Stimulated activated CD4-positive, alpha-beta T cell treated with anti-CD3 and anti-CD28 coated beads, Interleukin-4, amount 100 ng/mL, for 24 hours (primary cell): ENCODE measurements at places on chromosomes 3 and 15.
A peak's percentile ranks its signal among the peaks of the same experiment; 100 is the strongest.

GRCh38 chr3:8286086-8286485, 215.5 kb upstream of the LMCD1 start:
- no peak for DNase-seq

- no peak for DNase-seq
Observed at GRCh38 chr3:46849045-46849631, 14.1 kb downstream of the MYL3 start.

- no peak for DNase-seq
Observed at GRCh38 chr15:92907229-92907628, 7.1 kb downstream of the CHD2 start.

DNA sequence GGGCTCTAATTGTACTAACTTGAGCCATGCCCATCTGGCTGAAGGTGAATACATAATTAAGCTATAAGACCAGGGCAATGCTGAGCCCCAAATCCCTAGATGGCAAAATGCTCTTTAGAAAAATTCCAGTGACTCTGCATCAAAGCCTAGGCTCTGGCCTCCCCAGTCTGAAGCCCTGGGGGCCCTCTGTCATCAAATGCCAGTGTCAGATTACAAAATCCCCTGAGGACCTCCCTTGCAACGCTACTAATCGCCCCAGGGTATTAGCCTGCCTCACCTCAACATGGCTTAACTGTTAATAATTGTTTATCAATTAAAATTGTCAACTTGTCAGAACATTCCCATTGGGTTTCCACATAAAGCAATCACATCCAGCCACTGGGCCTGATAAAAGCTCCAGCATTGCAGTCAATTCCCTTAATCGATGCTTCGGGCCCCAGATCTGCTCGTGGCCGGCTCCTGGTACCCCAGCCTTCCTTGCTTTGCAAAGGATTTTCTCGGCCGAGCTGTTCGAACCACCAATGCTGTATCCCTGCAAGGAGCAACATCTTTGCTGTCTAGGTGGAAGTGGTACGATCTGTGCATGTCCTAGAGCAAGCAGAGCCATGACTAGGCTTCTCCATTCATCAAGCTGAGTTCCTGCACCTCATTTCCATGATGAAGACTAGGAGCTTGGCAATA, 151.7 kb downstream of the MEGF11 start:
- no peak for DNase-seq

GRCh38 chr3:61894988-61895935, 333.9 kb downstream of the PTPRG start:
- DNase-seq = peak; percentile 33

- DNase-seq = no peak
Observed at GRCh38 chr3:4674216-4674615, 181.1 kb downstream of the ITPR1 start.

DNA sequence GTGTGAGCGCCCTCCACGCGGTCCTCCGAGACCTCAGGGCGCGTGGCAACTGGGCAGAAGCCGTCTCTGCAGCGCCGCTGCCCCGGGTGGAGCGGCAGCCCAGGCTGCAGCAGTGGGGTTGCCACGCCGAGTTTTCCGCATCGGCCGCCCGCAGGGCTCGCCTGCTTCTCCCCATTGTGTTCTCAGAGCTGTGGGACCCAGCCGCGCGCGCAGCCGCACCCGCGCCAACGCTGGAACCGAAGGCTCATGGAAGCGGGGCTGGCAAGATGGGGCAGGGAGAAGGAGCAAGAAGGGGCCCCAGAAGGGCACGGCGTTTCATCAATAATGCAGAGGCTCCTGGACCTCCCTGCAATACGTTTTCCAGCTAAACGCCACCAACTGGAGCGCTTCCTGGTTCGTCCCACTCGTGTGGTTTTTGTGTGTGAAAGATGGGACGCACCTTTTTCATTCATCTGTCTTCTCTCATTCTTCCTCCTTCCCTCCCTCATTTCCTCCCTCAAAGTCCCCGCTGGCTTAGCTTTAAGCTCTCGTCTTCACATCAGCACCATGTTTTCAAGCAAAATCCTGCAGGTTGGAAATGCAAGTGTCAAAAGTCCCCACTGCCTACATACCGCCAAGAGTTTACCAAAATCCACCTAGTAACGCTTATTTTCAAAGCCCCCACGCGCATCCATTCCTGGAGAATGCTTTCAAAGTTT, 1.2 kb downstream of the ROBO1 start:
- no peak for DNase-seq

- no peak for DNase-seq
Observed at GRCh38 chr15:70545526-70545925, 217.8 kb downstream of the UACA start.

GRCh38 chr3:81270603-81271379, 490.7 kb downstream of the GBE1 start:
- no peak for DNase-seq

GRCh38 chr3:167054926-167055325, 325.2 kb downstream of the ZBBX start:
- no peak for DNase-seq

DNA sequence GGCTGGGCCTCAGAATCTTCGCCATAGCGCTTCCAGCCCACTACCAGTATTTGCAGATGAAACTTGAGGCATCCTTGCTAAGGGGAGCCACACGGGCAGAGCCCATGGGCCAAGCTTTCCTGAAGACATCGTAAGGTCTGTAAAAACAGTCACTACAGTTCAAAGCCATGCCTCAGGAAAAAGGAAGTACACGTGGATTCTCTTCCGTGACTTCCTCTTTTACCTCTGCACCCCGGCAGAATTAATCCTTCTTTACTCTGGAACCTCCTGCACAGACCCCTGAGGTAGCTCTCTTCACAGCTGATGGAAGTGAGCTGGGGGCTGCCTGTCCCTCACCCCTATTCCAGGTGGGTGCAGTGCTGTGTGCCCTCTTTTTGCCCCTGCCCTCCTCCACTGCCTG, 129.2 kb downstream of the CHDH start:
- no peak for DNase-seq

- no peak for DNase-seq
Observed at GRCh38 chr15:94015324-94015723, 216.0 kb upstream of the MCTP2 start.

GRCh38 chr3:36876181-36876936, 68.5 kb downstream of the TRANK1 start:
- DNase-seq = peak; percentile 26

DNA sequence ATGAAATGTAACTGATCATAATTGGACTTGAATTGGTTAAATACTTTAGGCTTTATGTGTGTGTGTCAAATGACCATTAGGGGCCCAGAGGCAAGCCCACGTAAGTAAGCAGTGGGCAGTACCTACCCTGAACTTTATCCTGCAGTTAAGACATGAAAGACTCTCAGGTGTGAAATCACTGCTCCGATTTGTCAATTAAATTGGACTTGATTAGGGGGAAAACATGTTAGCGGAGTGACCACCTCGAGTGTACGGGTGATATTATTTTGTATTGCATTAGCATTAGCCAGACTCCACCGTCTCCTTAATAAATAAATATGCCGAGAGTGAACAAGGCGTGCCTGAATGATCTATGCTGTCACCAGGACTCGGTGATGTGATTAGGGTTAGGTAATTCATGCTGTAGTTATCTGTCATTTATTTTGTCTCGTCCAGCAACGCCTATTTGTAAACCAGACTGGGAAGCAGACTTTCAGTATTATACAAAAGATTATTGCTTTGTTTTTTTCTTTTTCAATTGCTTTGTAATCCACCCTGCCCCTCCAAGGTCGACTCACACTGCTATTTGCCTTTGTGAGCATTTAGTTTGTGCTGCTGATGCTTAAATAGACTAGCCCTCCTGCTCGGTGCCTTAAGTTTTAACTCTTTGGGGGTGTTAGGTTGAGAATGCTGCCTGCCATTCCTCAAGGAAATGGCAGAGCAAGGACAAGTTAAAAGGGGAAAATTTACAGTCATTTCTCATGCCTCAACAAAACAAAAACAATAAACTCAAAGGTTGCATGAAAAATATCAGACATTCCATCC, 1.8 kb downstream of the RBMS3 start:
- no peak for DNase-seq

- DNase-seq = no peak
Observed at GRCh38 chr3:167650459-167650858, 3.3 kb downstream of the WDR49 start.

- DNase-seq = no peak
Observed at GRCh38 chr15:85141726-85142125, 160.1 kb downstream of the PDE8A start.

DNA sequence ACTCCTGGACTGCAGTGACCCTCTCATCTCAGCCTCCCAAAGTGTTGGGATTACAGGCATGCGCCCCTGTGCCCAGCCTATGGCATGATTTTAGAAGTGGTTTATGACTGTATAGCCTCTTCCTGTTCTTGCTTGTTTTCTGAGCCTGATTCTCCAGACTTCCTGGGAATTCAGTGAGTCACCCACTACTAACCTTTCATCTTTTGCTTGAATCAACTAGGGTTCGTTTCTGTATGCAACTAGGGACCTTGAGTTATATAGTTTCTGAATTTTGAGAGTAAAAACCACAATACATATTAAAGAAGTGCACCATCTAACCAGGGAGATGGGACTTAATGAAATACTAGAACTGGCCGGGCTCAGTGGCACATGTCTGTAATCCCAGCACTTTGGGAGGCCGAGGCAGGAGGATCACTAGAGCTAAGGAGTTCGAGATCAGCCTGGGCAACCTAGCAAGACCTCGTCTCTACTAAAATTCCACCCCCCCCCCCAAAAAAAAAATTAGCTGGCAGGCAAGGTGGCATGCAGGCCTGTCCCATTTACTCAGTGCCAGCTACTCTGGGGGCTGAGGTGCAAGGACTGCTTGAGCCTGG, 76.0 kb downstream of the ZNF609 start:
- peak; percentile 9 for DNase-seq

DNA sequence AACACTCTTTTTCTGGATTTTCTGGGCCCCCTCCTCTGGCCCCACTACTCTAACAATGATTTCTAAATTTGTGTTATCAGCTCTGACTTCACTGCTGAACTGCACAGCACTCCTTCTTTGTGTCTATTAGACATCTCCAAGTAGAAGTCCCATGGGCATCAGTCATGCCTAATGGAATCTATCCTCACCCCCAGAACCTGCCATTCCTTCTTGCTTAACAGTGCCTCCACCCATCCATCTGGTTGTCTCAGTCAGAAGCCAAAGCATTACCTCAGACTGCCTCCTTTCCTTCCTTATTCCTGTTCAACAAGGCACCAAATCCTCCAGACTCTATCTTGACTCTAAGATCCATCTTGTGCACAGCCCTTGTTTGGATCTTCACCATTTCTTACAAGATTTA, 36.2 kb downstream of the SSR3 start:
- no peak for DNase-seq

DNA sequence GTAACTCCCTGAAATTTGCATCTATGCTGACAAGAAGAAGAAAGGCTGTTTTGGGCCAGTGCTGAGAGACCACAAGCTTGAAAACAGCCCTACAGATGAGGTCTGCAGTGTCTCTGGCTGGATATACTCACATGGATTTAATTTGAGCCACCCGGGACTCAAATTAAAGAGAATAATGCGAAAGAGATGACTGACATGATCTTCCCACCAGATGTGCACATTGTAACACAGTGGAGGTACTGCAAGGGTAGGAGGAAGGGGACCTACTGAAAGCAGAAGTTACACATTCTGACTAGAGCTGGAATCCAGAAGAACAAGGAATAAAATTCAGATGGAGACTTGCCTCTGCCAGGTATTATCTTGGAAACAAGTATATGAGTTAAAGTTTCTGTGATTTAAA, 728.3 kb upstream of the SGO1 start:
- DNase-seq = no peak

DNA sequence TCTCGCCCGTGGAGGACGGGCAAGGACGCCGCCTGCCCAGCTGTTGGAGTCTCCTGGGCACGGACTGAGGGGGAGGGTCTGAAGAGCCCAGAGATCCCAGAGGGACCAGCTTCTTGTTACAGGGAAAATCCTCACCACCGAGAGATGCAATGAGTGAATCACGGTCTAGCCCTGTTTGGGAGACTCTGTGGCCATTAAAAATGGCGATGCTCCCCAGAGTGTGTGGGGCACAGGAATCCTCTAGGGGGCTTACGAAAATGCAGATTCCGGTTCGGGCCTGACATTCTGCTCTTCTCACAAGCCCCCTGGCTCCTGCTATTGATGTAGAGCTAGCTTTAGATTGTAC, 35.5 kb upstream of the EPHB3 start:
- DNase-seq = no peak

GRCh38 chr3:113794526-113794925, 44.1 kb upstream of the GRAMD1C start:
- no peak for DNase-seq

GRCh38 chr3:78912687-78913086, 855.1 kb downstream of the ROBO1 start:
- no peak for DNase-seq

DNA sequence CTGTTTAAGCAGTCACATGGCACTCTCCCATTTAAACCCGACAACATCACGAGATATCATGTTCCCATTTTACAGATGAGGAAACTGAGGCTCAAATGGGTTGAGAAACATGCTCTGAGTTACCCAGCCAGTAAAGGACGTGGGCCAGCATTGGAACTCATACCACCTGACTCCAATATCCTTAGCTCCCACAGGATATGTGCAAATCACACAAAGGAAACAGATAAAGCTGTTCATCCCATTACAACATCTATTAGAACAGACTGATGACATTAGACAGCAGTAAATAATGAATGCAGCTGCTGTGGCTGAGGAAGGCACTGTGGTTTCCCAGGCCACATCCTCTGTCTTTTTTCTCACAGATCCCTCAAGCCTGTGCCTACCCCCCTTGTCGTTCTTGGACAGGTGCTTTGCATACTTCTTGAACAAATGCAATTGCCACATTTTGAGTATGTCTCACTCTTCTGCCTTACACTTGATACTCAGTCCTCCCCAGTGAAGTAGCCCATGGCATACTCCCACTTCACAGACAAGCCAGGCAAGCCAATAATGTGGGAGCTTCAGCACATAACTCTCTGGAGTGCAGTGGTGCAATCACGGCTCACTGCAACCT, 17.7 kb downstream of the FRMD4B start:
- DNase-seq = peak; percentile 5

DNA sequence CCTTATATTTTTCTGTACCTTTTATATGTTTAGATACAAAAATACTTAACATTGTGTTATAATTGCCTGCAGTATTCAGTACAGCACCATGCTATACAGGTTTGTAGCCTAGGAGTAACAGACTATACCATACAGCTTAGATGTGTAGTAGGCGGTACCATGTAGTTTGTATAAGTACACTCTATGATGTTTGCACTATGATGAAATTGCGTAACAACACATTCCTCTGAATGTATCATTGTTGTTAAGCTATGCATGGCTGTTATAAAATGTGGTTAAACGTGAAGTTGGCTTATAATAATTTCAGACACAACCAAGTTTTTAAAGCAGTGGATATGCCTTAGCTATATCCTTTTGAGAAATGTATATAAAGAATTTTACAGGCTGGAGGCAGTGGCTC, 328.3 kb downstream of the PLCL2 start:
- no peak for DNase-seq

DNA sequence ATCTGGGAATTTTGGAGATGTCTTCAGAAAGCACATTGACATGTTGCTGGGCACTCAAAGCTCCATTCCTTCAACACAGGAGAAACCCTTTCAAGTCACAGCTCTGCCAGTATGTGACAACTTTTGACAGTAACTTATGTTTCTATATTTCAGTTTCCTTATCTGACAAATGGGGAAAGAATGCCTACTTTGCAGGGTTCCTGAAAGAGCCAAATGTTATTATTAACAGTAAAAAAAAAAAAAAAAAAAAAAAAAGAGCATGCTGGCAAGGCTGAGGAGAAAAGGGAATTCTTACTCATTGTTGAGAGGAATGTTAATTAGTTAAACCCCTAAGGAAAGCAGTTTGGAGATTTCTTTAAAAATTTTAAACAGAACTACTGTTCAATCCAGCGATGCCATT, 272.5 kb upstream of the TGFBR2 start:
- no peak for DNase-seq

- DNase-seq = no peak
Observed at GRCh38 chr3:131901686-131902085, 133.1 kb downstream of the CPNE4 start.
